ENCODE measurements at places on chromosomes 13 and 19. TPM values are rescaled to one million over a fixed set of nuclear protein-coding genes. Genes with fewer than 3 reads are reported as not detected.

The HSPH1 gene
- 30.1 TPM for total RNA-seq

The ZNF235 gene
- 3.4 TPM for total RNA-seq

The KLHL1 gene
- not detected for total RNA-seq

The TEX29 gene
- not detected for total RNA-seq

The ZNF350 gene
- 7.3 TPM for total RNA-seq

The ZNF726 gene
- total RNA-seq, result not detected

The CATSPERD gene
- not detected for total RNA-seq

The SELENOW gene
- total RNA-seq, result 163 TPM

The BCAM gene
- 14.3 TPM for total RNA-seq

The ARRDC5 gene
- not detected for total RNA-seq
